A549 treated with AZD2906 at 1 μM for 4 hours (cell line): ENCODE measurements at places on chromosomes 3 and 15. TPM values are rescaled to one million over a fixed set of nuclear protein-coding genes. Genes with fewer than 3 reads are reported as not detected.

C2CD4B gene
- total RNA-seq: 0.10 to 0.37 TPM (median 0.24 TPM) in 5 replicates

NRG4 gene
- total RNA-seq: 0.57 to 1.7 TPM (median 0.94 TPM) in 5 replicates

GCNT3 gene
- 102 to 122 TPM (median 111 TPM) in 5 replicates for total RNA-seq

CLRN1 gene
- not detected in 5 replicates for total RNA-seq

ADCY5 gene
- total RNA-seq: 0.39 to 0.88 TPM (median 0.61 TPM) in 5 replicates

ZBED2 gene
- 0.14 to 0.24 TPM (median 0.18 TPM) in 5 replicates for total RNA-seq

WDR76 gene
- total RNA-seq: 11.0 to 15.0 TPM (median 11.4 TPM) in 5 replicates
